Stimulated activated CD4-positive, alpha-beta T cell treated with anti-CD3 and anti-CD28 coated beads, Interleukin-4, amount 100 ng/mL, for 48 hours (primary cell): ENCODE measurements at places on chromosomes 5 and 9.

DNA sequence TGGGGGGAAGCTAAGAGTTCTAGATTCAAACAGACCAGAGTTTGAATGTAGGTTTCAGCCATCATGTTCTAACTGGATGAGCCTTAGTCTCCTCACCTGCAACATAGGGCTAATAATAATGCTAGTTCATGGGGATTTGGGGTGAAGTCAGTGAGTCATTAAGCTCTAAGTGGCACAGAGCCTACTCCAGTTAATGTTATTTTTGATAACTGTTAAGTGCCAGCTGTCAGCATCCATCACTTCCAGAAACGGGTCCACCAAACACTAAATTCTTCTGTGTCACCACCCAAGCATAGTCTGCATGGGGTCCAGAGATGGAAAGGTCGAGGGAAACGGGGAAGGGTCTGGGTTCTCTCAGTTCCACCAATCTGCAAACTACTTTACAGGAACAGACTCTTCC, 1.8 kb upstream of the TSC1 start:
- DNase-seq: no peak

GRCh38 chr9:88820055-88820454, 171.2 kb upstream of the S1PR3 start:
- DNase-seq: no peak

GRCh38 chr5:166507810-166508425, 1783.5 kb upstream of the WWC1 start:
- DNase-seq: no peak

- no peak for DNase-seq
Observed at GRCh38 chr5:38645508-38645907, 89.1 kb upstream of the LIFR start.

- DNase-seq: no peak
Observed at GRCh38 chr5:109659901-109660300, 29.8 kb upstream of the MAN2A1 start.
